ENCODE measurements at places on chromosomes 3 and 15.

DNA sequence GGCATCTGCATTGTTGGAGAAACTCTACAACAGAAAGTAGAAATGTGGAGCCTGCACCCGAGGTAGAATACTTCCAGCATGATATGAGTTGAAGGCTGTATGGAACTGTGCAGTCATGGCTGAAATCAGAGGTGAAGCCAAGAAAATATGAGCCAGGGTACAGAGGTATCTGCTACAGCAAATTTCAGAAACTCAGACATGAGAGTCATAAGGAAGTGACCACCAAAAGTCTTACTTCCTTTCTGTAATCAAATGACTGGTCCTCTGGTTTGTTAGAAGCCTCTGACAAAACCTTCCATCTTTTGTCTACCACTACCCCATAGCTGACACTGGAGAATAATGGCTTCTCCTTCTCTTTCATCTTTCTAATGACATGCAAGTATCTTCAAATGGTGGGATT, 159.4 kb downstream of the TMEM108 start:
- DNase-seq = no peak

- DNase-seq = no peak
Observed at GRCh38 chr3:31748933-31749295, 216.2 kb downstream of the STT3B start.

DNA sequence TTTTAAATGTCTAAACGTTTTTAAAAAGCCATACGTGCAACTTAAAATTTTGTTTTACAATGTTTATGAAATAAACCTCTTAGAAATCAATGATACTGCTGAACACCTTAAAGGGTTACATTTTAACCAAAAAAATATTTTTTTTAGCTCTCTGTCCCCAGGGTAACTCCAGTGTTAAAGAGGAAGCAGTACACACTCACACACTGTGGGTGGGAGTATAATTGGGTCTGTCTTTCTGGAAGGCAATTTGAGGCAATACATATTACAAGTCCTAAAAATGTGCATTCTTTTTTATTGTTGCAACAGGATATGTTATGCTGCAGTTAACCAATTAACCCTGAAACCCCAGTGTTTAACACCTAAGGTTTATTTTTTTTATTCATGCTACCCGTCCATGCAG, 34.1 kb downstream of the WHAMM start:
- DNase-seq = peak; percentile 58

GRCh38 chr3:134667406-134667805, 16.6 kb upstream of the KY start:
- no peak for DNase-seq

DNA sequence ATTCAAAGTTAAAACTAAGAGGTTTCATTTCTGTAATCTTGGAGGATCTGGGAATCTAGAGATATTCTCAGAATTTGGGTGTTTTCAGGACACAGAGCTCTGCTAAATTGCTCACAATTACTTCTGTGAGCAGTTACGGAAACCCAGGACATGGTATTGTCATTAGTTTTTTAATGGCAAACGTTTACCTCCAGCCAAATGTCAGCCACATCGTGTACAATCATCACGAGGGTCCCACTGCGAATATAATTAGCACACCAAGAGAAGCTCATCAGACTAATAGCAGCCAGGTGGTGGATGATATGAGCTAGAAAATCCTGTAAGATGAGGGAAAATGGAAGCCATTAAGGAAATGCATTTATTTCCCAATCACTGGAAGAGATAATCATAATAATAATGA, 56.0 kb downstream of the CERS3 start:
- DNase-seq = no peak

DNA sequence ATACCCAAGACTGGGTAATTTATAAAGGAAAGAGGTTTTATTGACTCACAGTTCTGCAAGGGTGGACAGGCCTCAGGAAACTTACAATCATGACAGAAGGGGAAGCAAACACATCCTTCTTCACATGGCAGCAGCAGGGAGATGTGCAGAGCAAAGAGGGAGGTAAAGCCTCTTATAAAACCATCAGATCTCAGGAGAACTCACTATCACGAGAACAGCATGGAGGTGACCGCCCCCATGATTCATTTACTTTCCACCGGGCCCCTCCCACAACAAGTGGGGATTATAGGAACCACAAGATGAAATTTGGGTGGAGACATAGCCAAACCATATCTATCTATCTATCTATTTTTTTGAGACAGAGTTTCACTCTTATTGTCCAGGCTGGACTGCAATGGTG, 5.4 kb downstream of the GDPGP1 start:
- DNase-seq = peak; percentile 24

- DNase-seq = no peak
Observed at GRCh38 chr3:14199641-14200040, 21.0 kb downstream of the LSM3 start.

All from NB4 (cell line).